ENCODE measurements at places on chromosomes 6 and 20.

GRCh38 chr20:1401451-1401907, 8.6 kb upstream of the FKBP1A start:
- DNase-seq, result no peak

DNA sequence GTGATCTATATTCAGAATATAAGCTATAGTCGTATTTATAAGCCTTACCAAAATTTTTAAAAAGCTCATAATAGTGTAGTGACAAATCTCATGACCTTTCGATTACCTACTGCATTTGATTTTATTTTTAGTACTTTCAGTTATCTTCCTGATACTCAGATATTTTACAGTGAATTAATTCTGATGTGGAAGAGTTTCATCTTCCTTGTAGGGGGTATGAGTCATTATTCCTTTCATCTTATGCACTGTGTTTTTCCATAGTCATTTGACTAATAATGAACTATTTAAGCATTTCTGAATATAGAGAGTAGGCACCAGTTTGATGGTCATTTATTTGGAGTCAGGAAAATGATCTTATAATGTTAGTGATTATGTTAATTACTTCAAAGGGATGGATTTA, 36.4 kb downstream of the HDGFL1 start:
- DNase-seq, result no peak

GRCh38 chr6:157460182-157460999, 79.4 kb downstream of the ZDHHC14 start:
- no peak for DNase-seq

- DNase-seq, result no peak
These were observed 6.9 kb upstream of the RPS6KA2 start for GRCh38 chr6:166633732-166634535.

DNA sequence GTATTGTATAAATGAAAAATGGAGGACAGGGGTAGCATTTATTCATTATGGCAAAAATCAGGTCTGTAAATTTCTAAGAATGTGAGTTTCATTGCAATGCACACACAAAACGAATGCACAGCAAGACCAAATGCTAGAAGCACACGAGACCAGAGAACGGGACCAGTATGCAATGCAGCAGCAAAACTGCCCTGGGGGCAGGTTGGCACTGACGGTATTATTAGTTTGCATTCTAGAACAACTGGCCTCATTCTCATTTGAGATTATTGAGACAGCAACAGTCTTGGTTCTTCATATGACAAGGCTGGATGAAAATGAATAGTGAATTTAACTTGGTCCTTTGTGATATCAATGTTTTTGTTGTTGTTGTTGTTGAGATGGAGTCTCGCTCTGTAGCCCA, 9.0 kb upstream of the MTRES1 start:
- no peak for DNase-seq

GRCh38 chr20:38782275-38782674, 23.2 kb upstream of the PPP1R16B start:
- DNase-seq, result no peak

GRCh38 chr20:60064554-60065196, 106.5 kb downstream of the CDH26 start:
- no peak for DNase-seq
